Activated T-helper 1 cell treated with anti-CD3 and anti-CD28 coated beads, Interleukin-12 subunit alpha, Interleukin-12 subunit beta, Interleukin-2, Interleukin-4 antibody, amounts not matched to agents 30 ng/mL and 10 ng/mL and 1 ng/mL, durations not matched to agents 14 hours and 24 hours and 36 hours (primary cell): ENCODE measurements at places on chromosomes 3 and 15.

DNA sequence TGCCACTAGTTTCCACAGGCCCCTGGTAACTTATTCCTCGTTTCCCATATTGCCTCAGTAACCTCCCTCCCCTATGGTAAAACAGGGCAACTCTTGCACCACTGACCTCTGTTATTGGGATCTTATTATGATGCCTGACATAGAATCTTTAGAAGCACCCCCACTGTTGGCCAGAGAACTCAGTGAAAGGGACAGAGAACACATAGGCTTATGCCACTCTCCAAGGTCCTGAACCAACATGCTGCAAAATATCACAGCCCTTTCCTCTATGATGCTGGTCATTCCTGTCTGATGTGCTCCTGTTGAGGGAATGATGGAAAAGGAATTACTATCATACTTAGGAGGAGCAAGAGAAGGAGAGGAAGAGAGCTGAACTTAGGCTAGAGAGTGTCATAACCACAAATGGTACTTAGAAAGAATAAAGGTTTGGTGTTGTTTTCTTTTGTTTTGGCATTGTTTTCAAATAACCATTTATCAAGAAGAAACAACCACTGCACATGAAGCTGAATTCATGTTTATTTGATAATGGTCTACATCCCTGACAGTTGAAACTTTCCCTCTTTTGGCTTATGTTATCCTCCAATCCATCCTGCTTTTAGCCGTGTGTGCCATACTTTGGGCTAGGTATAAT is 330.2 kb downstream of the EPHB1 start:
- no peak for DNase-seq

- DNase-seq: no peak
Measured at GRCh38 chr15:48336940-48337339, 5.7 kb downstream of the DUT start.

DNA sequence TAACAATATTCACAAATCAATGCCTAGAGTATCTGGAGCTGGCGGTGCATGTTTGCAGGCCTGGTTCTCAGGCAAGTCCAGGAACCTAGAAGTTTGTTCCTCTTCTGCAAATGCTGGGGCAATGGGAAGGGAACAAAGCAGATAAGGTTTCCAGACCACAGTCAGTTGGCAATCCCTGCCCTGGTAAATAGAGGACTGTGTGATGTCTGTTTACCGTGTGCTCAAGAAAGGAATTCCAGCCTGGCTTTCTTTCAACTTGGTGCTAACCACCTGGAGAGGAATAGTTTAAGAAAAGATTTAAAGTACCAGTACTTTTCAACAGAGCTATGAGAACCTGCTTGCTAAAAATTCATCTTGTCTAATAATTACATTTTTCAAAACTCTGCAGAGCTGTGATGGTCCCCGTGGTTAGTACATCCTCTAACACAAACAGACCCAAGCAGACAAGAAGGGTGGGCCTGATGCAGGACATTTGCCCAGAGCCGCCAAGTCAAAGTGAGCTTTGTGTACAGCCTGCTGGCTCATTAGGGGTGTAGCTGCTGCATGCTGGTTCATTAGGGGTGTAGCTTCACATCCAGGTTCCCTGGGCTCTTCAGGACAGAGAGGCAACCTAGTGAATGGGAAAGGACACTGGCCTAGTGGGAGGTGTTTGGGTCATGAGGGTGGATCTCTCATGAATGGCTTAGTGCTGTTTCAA is 220.5 kb downstream of the SQOR start:
- no peak for DNase-seq

- no peak for DNase-seq
Measured at GRCh38 chr15:31278544-31279220, 48.0 kb upstream of the KLF13 start.

- DNase-seq: no peak
Measured at GRCh38 chr3:65268426-65268825, 580.6 kb upstream of the ADAMTS9 start.

DNA sequence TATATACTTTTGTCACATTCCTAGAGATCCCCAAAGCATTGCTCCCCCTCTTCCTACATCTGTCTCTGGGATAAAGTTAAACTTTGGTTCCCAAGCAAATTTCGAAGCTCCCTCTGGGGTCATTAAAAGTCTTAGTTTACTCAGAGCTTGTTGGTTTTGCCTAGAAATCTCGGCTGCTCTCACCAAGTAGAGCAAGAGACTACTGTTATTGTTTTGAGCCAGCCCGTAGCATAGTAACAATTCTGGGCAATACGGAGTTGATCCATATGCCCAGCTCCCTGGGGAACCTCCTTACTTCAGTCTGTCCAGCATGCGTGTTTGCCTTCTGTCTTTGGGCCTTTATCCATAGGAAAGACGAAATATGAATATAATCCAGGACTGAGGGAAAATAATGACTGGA is 10.0 kb upstream of the P3H2 start:
- DNase-seq: no peak

GRCh38 chr15:43918717-43919116 is 91.9 kb downstream of the WDR76 start:
- no peak for DNase-seq

GRCh38 chr3:54871867-54872266 is 56.0 kb downstream of the LRTM1 start:
- no peak for DNase-seq

DNA sequence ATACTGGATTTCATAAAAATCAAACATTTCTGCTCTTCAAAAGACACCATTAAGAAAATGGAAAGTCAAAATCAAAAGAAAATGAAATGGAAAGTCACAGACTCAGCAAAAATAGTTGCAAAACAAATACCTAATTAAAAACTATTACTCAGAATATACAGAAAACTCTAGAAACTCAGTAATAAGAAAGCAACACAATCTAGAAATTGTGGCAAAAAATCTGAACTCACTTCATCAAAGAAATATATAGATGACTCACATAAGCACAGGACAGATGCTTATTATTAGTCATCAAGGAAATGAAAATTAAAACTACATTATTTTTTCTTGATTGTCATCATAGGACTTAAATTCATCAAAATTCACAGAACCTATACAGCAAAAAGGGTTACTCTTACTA is 430.0 kb downstream of the SHQ1 start:
- no peak for DNase-seq

DNA sequence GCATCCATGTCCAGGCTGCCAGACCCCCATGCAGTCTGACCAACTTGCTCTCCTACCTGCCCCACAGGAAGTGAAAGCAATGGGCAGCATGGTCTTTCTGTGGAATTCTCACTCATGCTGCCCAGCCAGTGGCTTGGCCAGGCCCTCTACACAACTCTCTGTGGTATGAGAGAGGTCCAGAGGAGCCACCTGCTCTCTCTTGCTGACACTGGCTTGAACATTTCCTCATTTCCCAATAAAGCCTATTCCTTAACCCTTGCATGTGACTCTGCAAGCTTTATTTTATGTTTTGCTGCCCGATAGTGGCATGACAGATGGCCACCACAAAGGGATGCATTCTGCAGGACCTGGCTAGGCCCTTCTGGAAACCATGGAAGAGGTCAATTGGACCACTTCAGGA is 53.8 kb downstream of the CCR1 start:
- no peak for DNase-seq

GRCh38 chr3:108338901-108339545 is 42.7 kb downstream of the HHLA2 start:
- DNase-seq: no peak

- DNase-seq: no peak
Measured at GRCh38 chr3:172846103-172846561, 95.6 kb downstream of the ECT2 start.

DNA sequence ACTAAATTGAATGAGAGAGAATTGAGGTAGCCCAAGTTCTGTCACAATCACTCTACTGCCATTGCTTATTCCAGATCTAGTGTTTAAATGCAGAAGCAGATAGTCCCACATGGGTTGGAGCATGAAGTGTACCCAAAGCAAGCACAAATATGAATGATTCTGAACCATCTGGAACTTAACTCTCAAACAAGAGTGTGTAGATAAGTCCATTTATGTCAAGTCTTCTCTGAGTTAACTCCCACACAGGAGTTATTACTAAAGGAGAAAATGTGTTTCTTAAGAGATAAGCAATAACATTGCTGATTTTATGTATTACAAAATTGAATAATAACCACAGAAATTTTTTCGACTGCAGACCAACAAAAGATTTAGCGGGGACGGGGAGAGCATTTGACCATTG is 33.6 kb downstream of the PAQR9 start:
- DNase-seq: no peak

DNA sequence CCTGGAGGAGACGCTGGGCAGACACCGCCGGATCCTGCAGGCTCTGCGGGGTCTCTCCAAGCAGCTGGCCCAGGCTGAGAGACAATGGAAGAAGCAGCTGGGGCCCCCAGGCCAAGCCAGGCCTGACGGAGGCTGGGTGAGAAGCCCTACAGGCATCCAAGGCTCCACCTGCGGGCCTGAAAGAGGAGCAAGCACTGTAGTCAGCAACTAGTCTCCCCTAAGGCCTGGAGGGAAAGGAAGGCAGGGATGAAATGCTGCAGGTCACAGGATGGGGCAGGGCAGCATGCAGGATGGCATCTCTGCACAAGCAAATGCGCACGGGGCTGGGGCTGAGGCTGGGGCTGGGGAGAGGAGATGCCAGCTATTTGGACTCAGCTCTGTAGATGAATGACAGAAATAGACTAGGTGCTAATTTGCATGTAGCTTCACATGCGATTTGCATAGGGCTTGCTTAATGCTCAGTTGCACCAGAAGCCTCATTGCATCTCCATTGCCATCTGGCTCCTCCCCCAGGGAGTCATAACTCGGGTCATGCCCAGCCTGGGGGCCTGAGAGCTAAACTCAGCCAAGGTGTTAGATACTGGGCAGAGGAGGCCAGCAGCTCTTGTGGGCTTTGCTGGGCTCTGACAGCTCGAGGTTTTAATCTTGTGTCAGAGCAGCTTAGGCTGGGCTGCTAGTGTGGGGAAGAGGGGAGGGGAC is 5.2 kb upstream of the CPLX3 start:
- DNase-seq: no peak

- no peak for DNase-seq
Measured at GRCh38 chr3:187327845-187328244, 36.3 kb upstream of the MASP1 start.

- no peak for DNase-seq
Measured at GRCh38 chr3:48505146-48505545, 1.2 kb upstream of the SHISA5 start.

- DNase-seq: no peak
Measured at GRCh38 chr15:73856458-73857192, 16.7 kb upstream of the TBC1D21 start.

- DNase-seq: no peak
Measured at GRCh38 chr3:162538491-162538890, 1041.9 kb downstream of the OTOL1 start.

DNA sequence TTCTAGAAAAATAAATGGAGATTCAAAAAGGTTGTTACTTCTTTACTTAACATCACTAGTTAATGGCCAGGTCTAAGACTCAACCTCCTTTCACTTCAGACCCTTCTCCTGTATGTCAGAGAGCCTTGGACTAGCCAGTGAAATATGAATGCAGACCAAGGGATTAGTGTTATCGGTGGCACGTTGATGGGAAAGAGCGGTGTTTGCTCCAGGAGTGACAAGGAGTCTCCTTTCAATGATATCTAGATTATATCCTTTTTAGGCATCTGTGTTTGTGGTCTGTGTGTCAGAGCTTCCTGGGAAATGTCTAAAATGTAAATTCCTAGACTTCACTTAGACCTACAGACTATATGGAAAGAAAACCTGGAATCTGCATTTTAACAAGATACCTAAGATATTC is 658.0 kb upstream of the KCNMB2 start:
- no peak for DNase-seq

- no peak for DNase-seq
Measured at GRCh38 chr15:72161361-72162132, 36.0 kb downstream of the GRAMD2A start.

DNA sequence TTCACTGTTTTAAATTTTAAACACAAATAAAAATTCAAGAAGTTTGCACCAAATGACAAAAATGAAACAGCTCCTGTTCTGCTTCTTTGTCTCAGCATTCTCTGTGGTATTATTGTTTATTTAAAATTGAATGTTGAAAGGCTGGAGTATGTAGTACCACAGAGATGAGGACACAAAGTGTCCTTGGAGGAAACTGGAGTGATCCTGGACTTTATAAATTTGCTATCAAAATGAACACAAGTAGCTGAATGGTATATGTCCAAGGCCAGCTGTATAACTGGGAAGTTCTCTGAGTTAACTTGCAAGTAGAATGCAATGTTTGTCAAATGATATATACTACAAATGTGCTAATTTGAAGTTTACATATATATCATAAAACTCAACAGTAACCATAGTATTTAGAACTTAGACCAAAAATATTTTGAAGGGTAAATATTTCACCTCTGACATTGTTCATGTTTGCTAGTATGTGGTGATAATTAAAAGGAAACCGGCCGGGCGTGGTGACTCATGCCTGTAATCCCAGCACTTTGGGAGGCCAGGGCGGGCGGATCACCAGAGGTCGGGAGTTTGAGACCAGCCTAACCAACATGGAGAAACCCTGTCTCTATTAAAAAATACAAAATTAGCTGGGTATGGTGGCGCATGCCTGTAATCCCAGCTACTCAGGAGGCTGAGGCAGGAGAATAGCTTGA is 12.3 kb downstream of the BTLA start:
- no peak for DNase-seq
